ENCODE measurements at places on chromosomes 4 and X.

- DNase-seq = peak; percentile 26
Measured at GRCh38 chrX:136028383-136028984, 43.2 kb downstream of the SLC9A6 start.

DNA sequence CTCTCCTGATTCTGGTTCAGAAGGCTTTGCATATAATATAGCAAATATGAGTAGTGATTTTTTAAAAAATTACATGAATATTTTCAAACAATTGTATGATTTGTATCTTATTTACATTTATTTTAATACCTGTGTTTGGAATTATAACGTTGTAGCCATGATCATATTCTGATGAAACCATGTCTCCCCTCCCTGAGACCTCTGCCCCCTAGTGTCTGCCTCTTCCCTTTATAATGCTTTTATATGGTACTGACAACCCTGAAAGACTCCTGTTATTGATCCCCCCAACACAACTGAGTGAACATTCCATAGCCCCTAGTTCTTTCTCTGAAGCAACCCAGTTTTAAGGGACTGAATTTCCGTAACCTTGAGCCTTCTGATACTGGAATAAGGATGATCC is 187.4 kb downstream of the SOX3 start:
- no peak for DNase-seq

- peak; percentile 29 for DNase-seq
Measured at GRCh38 chrX:45803383-45803921, 602.8 kb upstream of the DIPK2B start.

DNA sequence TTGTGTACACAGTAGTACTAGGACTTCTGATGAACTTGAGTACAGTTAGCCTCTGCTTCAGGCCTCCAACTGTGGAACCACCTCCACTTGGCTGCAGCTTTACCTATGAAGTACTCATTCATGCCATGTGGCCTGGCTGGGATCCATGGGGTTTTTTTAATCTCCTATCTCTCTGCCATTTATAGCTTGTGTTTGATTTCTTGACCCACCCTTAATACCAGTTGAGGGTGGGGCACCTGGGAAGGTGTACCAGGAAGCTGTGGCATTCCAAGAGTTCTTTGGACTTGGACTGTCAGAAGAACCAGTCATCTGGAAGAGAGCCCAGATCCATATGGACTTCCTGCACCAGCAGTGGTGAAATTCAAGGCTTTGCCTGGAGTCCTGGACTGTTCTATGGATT is 230.1 kb downstream of the SHROOM3 start:
- no peak for DNase-seq

DNA sequence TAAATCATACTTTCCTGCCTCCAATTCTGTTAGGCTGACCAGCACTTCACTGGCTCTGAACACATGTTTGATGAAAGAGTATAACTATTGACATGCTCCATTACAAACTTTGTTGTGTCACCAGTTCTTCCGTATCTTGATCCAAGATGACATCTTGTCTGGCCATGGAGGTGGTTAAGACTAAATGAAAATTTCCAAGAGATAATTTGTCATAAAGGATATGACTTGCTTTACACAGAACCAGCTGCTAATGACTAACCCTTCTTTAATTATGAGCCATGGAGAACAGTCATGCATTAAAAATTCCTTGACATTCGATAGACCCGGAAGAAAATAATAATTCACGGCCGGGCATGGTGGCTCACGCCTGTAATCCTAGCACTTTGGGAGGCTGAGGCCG is 17.7 kb upstream of the N4BP2 start:
- no peak for DNase-seq

GRCh38 chr4:153476829-153477574 is 10.8 kb downstream of the TMEM131L start:
- DNase-seq = no peak

DNA sequence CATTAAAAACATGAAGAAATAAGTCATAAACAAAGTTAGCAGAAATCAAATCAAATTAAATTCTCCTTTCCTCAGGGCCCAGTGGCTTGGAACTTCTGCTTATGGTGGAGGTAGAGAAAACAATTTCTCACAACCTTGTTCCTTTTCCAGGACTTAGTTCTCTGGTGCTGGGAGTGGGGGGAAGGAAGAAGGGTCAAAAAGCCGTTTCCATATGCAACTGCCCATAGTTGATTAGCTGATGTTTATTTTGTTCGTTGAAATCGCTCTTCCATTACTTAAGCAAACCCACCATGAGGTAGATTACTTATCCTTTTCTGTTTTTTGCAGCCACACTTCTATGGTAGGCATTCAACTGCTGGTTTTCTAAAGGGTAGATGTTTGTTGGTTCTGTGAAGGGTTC is 94.2 kb downstream of the ARSJ start:
- DNase-seq = no peak

DNA sequence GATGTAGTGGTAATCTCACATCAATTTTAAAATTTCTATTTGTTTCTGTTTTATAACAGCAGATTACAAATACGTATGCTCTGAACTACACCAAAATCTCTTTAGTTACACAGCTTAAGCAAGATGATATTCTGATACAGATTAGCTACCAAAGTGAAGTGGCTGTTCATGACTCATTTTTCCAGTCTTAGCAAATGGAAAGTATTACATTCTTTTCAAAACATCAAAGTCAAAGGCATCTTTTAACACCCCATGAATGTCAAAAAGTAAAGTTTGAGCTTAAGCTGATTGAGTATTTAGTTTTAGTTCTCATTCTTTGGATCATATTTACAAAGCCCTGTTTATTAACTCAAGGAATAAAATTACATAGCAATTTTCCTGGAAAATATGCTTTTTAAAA is 6.6 kb upstream of the HPGDS start:
- DNase-seq = no peak

DNA sequence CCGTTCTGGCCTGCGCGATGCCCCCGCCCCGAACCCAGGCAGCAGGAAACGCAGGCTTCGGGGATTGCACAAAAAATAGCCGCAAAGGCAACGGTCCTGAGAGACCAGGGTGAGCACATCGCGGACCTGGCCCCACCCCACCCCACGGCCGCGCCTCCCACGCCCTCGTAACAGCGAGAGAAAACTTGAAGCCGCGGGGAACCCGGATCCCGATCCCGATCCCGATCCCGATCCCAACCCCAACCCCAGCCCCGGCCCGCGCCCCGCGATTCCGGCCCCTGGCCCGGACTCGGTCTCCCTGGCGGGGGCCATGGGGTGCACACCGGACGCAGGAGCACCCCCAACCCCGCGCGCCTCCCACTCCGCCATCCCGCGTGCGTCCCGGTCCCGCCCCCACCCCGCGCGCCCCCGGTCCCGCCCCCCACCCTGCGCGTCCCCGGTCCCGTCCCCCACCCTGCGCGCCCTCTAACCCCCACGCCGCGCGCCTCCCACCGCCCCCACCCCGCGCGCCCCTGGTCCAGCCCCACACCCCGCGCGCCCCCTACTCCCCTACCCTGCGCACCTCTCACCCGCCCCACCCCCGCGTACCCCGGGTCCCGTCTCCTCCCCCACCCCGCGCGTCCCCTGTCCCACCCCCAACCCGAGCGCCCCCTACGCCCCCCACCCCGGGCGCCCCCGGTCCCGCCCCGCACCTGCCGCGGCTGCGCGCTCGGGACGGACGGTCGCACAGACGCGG is 29.0 kb downstream of the NOP14 start:
- no peak for DNase-seq

- DNase-seq = no peak
Measured at GRCh38 chr4:177464026-177464425, 21.8 kb upstream of the AGA start.

GRCh38 chr4:172809319-172809718 is 359.3 kb upstream of the GALNT7 start:
- DNase-seq = no peak

Measured in GDM1 (cell line).